ENCODE measurements at places on chromosomes 7 and 10.

- DNase-seq: no peak
These were observed 29.5 kb downstream of the BAG3 start for GRCh38 chr10:119680650-119681081.

DNA sequence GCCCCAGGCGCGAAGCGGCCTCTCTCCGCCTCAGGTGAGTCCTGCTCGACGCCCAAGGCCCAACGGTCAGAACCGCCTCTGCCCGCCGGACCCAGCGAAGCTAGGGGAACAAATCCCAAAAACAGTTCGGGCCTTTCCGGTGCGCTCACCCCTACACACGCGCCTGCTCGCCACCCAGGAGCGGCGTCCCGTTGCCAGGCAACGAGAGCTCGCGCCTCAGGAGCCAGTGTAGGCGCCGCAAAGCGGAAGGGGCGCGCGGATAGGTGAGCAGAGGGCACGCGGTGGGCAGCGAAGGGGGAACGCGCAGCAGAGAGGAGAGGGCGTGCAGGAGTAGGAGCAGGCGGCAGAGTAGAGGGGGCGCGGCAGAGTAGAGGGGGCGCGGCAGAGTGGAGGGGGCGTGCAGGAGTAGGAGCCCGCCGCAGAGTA, at the start of the genes DYDC1 and DYDC2:
Gene DYDC1 (minus strand): TSS at position 193 of the 426 bp plus-strand sequence. CDS start 4,154 bp downstream, outside the sequence.
Gene DYDC2 (plus strand): TSS at position 219 of the 426 bp plus-strand sequence. CDS start 5,663 bp downstream, outside the sequence.
- peak; percentile 58 for DNase-seq

DNA sequence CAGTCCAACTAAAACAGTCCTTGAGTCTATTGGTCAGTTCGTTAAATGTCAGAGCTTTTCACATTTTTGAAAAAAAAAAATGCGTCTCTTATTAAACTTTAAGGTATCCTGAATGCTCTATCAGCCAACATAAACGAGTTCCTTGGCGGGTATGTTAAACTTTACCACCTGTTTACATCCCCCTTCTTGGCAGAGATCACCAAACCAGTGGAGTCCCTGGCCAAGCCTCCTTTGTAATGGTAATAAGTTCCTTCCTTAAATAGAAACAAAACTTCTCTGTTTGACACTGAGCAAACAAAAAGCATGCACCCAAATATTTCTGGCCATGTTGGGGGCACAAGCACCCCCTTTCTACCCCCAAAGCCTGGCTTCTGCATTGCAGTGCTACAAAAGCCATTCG, 3.2 kb downstream of the TRIL start:
- DNase-seq: no peak

DNA sequence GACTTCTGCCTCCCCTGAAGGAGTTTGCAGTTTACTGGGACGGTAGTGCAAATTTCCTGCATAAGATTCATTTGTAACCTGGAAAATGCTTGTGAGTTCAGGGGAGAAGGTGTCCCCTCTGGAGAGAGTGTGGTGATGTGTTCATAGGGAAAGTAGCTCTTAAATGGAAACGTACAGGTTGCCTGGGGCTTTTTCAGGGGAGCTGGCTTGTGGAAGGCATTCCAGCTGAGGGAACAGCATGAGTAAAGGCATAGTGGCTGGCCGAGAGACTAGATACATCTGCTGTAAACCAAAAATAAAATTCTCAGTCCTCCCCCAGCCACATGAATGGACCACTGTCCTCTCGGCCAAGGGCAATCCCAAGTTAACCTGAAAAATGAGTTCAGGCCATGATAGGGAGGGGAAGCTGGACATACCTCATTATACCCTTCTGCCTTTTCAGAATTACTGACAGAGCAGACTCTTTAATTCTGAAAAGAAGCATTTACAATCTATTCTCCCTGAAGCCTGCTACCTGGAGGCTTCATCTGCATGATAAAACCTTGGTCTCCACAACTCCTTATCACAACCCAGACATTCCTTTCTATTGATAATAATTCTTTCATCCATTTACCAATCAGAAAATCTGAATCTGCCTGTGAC, 123.7 kb downstream of the GALNT17 start:
- no peak for DNase-seq

GRCh38 chr7:103059471-103059870, 15.1 kb downstream of the FBXL13 start:
- no peak for DNase-seq

DNA sequence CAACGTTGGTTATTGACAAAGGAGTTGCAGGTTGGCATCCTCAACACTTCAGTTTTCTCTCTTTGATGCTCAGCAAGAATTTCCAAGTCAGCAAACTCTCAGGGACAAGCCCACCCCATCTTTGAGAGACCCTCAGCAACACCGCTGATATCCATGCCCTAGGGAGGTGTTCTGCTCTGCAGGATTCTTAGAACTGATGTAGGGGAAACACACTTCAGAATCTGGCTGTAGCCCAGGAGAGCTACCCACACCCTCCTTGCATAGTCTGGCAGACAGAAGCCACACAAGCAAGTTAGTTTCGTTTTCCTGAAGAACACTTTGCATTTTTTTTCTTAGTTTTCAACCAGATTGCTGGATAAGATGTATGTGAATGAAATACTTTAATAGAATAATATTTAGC, 822 bp downstream of the SAMD9L start:
- DNase-seq: peak; percentile 8

- no peak for DNase-seq
These were observed 113.8 kb upstream of the SGCE start for GRCh38 chr7:94769724-94770123.

DNA sequence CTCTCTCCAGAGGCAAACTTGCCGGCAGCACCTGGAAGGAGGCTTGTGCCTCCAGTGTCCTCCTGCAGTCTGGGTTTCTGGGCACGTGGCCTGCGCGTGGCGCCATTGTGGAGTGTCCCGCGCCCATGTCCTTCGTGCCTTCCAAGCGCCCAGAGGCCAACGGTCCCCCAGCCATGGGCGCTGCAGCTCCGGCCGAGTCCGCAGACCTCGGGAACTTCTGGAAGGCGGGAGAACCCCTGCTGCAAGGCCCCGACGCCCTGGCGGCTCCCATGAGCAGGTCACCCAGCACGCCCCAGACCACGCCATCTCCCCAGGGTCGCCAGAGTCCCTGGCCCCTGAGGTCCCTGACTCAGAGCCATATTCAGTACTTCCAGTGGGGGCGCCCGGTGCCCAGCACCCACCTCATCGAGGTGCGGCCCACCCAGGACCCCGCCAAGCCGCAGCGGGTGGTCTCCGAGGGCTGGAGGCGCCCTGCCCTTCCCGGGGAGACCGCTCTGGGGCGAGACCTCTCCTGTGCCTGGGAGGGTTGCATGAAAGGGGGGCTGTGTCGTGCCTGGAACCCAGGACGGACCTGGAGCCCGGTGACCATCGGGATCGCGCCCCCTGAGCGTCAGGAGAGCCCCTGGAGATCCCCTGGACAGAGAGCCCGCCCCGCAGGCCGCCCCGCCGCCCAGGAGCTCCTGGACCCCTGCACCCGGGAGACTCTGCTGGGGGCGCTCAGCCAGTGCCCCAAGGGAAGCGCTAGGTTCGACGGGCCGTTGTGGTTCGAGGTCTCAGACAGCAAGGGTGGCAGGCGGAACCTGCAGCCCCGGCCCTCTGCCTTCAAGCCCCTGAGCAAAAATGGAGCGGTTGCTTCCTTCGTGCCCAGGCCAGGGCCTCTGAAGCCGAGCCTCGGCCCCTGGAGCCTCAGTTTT, at the start of gene POM121L12:
Gene POM121L12 (plus strand): TSS at position 135 of the 914 bp plus-strand sequence. CDS start 39 bp downstream, at position 174.
- DNase-seq: no peak

DNA sequence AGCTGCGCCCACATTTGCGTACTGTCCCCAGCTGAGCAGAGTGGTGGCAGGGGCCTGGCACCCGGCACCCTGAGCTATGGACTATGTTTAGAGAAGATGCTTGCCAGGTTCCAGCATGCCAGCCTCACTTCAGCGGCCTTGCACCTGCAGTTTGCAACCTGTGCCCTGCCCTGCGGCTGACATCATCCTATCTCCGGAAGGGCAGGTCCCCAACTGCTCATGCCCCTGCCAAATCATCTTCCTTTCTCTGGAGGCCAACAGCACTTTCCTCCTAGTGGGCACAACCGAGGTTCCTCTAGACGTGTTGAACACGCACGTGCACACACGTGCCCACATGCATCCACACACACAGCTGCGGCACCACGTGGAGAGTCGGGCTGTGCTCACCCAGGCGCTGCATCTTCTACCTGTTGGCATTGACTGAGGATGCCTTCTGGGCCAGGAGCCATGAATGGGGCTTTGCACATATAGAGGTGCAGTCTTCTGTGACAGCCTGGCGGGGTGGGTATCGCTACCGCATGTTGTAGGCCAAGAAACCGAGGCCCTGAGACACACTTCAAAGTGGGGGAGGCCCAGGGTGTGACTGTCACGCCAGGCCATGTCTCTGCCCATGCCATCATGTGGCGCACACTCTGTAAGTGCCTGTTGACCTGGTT, 24.5 kb downstream of the CNPY1 start:
- no peak for DNase-seq

DNA sequence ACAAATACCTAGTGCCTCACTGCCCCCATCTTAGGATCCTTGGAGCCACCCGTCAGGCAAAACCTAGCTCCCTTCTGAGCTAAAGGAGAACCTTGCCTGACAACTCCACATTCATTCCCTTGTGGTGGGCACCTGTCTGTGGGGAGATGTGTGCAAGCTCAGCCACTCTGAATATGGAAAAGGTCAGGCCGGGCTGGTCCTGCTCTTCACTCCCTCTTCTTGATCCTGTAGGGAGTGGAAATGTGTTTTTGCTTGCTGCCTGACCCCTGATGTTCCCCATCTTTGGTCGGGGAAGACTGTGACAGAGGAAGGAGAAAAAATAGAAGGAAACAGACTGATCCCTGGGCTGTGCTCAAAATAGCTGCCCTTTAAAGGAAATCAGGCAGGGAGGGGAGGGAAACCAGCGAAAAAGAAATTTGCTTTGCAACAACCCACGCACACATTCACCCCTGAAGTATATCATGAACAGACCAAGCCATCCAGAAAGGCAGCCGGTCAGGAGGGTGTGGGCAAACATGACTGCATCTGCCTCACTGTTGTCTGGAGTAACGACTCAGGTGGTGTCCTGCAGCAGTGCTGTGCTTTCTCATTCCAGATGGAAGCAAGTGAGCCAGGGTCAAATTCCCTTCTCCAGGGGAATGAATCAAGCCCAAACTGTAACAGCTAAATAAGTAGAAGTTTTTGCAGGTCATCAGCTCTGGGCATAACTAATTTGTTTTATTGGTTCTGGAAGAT, 74.0 kb downstream of the SCRN1 start:
- no peak for DNase-seq

Measured in stimulated activated CD4-positive, alpha-beta T cell treated with anti-CD3 and anti-CD28 coated beads, Interleukin-15, amount 100 ng/mL, for 48 hours (primary cell).